Activated CD4-positive, alpha-beta T cell treated with anti-CD3 and anti-CD28 coated beads, Interleukin-10, Interleukin-2, amounts not matched to agents 100 ng/mL and 50 ng/mL, durations not matched to agents 16 hours and 8 hours (primary cell): ENCODE measurements at places on chromosomes 5 and 9.

DNA sequence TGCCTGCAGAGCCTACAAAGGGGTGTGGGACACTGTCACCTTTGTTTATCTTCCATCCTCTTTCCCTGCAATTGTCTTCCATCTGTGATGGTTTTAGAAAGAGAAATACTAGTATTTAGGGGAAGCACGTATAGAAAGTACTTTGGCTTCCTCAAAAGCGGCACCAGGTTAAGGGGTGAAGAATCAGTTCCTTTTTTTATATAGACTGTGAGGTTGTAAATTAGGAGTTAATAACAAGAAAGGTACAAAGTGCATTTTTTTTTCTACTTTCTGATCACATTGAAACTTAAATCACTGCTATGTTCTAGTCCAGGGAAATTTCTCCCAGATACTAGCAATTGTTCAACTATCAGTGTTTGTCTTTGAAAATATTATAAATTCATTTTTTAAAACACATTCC, 219.3 kb downstream of the CEMIP2 start:
- no peak for DNase-seq

- no peak for DNase-seq
Observed at GRCh38 chr5:60185231-60186099, 291.9 kb upstream of the PDE4D start.

DNA sequence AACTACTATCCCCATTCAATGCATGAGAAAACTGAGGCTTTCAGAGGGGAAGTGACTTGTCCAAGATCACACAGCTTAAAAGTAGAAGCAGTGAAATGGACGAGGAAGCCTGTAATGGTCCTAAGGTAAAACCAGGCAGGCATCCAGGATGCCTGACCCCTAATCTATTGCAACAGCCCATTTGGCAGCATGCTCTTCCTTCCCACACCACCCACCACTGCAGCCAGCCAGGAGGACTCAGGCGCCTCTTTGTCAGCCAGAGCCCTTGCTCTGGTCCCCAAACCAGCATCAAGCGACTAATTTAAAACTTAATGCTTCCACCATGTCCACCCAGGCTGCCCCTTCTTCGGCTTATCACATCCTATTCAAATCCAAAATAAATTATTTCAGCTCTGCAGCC, 541.6 kb downstream of the CDK5RAP2 start:
- no peak for DNase-seq

- DNase-seq: no peak
Observed at GRCh38 chr9:137009938-137010732, 13.8 kb upstream of the CLIC3 start.

- no peak for DNase-seq
Observed at GRCh38 chr5:40568548-40568947, 111.2 kb upstream of the PTGER4 start.

DNA sequence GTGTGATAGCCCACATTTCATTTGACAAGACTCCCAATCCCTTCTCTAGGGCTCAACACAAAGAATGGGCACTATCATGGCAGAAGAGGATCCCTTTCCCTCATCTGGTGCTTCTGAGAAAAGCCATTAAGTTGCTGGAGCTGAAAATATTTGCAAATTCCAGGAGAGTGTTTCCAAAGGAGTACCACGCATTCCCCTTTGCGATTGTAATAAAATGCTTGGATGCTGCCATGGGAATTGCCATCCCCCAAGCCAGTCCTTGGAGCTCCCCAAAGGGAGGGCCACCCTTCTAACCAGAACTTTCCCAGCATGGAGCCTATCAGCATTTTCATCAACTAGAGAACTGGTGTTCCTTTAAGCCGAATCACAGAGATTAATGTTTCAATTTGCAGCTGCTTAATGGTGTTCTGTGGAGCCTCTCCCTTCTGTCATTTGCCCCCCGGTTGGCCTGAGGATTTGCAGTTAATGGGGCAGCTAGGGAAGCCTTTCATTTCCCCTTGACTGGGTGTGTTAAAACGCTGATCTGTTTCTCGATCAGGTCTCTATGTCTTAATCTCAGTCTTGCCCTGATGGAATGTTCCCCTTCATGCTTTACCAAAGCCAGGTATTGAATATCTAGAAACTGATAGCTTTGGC, 133.0 kb downstream of the ENC1 start:
- no peak for DNase-seq

- no peak for DNase-seq
Observed at GRCh38 chr5:156716591-156717380, 133.3 kb upstream of the PPP1R2B start.

DNA sequence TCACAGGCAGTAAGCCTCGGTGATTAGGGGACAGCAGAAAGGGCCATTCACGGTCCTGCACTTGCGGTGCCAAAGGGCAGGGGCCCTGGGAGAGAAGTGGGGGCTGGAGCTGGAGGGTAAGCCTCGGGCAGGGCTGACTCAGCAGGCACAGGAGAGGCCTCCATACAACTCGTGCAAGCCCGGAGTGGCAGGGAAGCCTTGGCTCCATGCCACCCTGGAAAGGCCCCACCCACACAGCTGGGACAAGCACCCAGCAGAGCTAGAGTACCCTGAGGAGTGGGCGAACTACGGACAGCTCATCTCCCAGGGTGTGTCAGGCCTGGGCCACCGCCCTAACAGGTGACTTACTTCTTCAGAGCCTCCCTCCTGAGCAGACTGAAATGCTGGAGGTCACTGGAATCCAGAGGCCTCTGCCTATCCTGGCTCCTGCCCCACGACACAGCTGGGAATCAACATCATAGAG, 5.6 kb upstream of the CAMK2A start:
- no peak for DNase-seq

DNA sequence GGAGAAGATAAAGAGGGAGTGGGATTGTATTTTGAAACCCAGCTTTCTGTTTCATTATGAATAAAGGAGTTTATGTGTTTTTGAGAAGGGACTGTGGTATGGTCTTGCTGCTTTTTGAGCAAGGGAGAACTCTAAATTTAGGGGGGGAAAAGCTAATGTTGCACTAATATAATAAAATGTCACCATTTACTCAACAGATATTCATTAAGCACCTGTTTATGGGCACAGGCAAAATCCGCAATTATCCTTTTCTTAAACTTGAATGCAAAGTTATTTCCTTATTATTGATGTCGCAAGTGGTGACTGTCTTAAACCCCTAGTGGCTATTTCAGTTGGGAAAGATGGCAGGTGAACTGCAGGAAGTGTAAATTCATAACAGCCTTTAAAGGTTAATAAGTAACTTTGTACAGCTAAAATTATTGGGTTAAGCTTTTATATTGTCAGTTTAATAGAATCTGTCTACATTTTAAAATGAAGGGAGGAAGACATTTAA, 1.5 kb downstream of the CDC42SE2 start:
- peak; percentile 71 for DNase-seq

- DNase-seq: no peak
Observed at GRCh38 chr5:165405340-165405739, 1899.9 kb downstream of the MAT2B start.

DNA sequence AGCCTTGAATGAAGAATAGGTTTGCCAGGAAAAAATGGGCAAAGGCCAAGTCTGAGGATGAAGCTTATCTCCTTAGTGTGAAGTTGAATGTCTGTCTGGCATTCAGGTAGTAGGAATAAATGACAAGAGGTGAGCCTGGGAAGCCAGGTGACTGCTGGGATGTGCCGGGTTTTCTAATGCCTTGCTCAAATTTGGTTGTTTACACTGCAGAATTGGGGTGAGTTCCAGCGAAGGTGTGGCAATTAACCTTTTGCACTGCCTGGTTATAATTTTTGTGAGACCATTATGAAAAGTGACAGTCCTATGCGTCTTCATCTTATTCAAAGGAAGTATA, 73.6 kb downstream of the MAST4 start:
- no peak for DNase-seq

DNA sequence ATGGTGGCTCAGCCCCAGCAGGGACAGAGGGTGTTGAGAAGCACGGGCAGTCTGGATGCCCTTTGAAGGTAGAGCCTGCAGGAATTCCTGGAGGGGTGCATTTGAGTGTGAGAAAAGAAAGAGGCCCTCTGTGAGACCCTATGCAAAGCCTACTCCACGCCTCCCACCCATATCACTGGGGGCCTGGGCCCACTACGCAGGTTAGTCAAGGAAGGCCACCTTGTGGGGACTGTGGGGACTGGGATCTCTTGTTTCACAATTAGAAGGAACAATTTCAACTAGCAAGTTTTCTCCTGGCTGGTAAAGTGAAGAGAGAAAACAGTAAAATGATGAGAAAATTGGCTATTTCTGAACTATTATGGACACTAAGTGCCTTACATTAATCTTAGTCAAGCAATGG, 486.2 kb upstream of the DAP start:
- no peak for DNase-seq

GRCh38 chr9:2418619-2419018, 203.0 kb upstream of the VLDLR start:
- no peak for DNase-seq

- no peak for DNase-seq
Observed at GRCh38 chr5:176857894-176858273, 41.3 kb downstream of the HK3 start.

DNA sequence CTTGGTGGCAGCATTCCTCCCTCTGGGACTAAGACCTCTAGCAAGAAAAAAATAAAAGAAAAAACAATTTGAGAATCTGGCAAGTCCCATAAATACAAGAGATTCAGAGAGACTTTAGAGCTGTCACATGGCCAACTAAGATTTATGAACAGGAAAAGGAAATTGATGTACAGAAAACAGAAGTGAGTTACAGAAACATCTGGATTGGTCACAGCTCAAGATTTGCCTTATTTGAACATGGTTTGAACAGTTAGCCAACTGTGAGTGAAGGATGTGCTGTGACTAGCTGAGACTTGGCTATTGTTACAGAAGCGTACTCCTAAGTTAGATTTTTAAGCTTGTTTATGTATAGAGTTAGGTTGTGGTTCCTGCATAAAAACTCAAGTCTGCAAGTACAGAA, 340.2 kb downstream of the SLCO4C1 start:
- no peak for DNase-seq

DNA sequence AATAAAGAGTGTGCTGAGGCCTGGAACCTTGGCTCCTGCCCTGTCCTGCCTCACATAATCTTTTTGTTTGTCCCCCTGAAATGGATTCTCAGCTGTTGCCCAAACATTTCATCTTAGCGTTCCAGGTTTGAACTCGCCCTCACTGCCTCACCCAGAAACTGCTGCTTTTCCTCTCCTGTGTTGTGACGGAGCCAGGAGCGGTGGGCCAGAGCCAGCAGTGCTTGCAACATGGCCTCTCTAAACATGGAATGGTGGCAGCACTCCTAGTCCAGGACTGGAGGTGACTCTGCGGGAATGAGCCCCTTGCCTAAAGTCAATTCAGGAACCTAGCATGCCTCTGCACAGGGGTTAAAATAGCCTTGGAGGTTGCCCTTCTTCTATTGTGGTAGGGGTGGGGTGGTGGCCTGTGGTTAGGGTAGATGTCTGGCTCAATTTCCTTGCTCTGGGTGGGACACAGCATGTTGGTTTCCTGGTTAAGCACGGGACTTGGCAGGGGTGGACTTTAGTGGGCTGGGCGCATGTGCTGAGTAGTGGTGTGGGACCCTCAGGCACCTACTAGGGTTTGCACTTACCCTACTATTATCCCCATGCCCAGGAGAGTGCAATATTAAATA, 101.6 kb downstream of the SLC25A46 start:
- DNase-seq: no peak

DNA sequence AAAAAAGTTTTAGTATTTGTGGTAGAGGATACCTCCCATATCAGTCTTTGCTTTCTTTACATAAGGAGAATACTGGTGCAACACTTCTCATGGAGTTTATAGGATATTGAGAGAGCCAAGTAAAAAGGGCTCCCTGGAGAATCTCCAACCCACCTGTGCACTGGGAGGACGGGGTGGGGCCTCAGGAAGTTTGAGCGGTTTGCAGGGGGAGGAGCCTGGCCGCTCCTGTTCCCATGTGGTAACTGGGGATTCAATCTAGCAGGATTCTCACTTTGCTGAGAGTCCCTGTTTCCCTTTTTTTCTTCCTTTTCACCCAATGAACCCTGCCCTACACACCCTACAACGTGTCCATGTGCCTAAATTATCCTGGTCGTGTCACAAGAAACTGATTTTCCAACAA, 82.8 kb downstream of the APTX start:
- no peak for DNase-seq

DNA sequence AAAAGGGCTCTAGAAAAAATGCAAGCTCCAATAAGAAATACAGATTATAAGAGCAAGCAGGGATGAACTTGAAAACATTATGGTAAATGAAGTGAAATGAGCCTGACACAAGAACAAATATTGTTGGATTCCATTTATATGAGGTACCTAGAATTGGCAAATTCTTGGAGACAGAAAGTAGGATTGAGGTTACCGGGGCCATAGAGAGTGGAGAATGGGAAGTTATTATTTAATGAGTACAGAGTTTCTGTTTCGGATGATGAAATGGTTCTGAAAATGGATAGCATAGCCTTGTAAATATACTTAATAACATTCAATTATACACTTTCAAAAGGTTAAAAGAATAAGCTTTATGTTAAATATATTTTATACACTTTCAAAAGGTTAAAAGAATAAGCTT, 75.6 kb upstream of the SLC12A2 start:
- no peak for DNase-seq

DNA sequence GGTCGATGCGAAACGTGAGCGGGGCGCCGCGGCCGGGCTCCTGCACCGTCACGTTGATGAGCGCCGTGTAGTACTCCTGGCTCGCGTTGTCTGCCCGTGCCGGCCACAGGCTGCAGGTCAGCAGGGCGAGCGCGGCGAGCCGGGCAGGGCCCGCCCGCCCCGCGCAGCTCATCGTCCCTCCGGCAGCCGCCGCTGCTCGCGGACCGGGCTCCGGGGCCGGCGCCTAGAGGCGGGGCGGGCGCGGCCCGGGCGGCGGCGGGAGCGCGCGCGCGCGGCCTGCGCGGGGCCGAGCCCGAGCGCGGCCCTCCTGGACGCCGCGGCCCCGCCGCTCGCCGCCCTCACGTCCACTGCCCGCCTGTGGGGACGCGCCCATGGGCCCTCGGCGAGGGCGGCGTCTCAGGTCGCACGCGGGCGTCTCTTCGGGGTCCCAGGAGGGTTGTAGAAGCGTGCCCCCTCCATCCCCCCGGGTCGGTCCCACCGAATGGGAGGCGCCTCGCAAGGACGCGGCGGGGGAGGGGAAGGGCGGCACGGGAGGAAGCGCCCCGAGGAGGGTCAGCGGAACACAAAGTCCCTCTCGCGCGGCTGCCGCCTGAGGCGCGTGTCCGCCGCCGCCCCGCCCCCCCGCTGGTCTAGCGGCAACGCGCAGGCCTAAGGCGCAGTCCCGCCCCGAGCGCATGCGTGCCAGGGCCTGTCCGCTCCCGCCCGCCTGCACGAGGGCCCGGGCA, at the start of gene RNF130:
Gene RNF130 (minus strand): TSS at position 229 of the 725 bp plus-strand sequence. CDS start 57 bp downstream, at position 172.
- peak; percentile 87 for DNase-seq

DNA sequence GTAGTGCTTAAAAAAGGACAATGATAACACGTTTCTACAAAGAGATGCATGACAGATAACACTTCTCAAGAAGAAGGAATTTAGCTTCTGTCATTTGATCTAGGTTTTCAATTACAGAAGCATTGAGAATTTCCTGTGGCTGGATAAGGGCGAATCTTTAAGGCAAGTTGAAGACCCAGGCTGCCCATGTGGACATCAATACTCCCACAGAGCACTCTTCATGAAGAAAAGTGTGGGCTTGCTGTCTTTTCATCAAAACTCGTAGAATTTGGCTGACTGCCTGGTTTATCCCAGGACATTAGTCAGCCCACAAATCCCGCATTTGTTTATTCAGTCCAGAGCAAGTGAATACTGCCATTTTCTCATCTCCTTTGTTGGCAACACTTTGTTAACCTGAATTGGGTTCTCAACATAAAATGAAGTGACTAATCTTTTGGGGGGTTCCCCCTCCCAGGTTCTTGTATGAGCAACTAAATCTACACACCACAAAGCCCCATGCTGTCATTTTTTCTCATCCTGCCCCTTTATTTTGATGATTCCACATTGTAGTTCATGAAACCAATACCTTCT, 43.4 kb upstream of the CDKN2B start:
- peak; percentile 68 for DNase-seq
